ENCODE measurements at places on chromosomes 7 and 10. TPM values are rescaled to one million over a fixed set of nuclear protein-coding genes. Genes with fewer than 3 reads are reported as not detected.

FGFBP3 gene
- total RNA-seq = 2.7 TPM

EBF3 gene
- total RNA-seq = not detected

ANXA8 gene
- not detected for total RNA-seq

COL17A1 gene
- 0.15 TPM for total RNA-seq

ACTL6B gene
- total RNA-seq = not detected

MUC3A gene
- not detected for total RNA-seq

CUZD1 gene
- total RNA-seq = 1.1 TPM

HTR5A gene
- not detected for total RNA-seq

SLC16A12 gene
- not detected for total RNA-seq

KEL gene
- 2.2 TPM for total RNA-seq

GPR26 gene
- not detected for total RNA-seq

LRIT1 gene
- not detected for total RNA-seq

SEMA3D gene
- not detected for total RNA-seq

BHLHA15 gene
- 4.3 TPM for total RNA-seq

NANOS1 gene
- 7.5 TPM for total RNA-seq

OGDHL gene
- 0.23 TPM for total RNA-seq

TEX47 gene
- total RNA-seq = not detected

RBP3 gene
- total RNA-seq = not detected

LARP4B gene
- 143 TPM for total RNA-seq

MMRN2 gene
- not detected for total RNA-seq

NEUROD6 gene
- not detected for total RNA-seq

SPDYE16 gene
- 0.21 TPM for total RNA-seq

ANKRD7 gene
- total RNA-seq = 2.3 TPM

MUC12 gene
- total RNA-seq = not detected

ZNF33A gene
- total RNA-seq = 40.2 TPM

CYREN gene
- total RNA-seq = 81.9 TPM

NEURL1 gene
- not detected for total RNA-seq

KLF14 gene
- not detected for total RNA-seq

AS3MT gene
- not detected for total RNA-seq

PLEKHS1 gene
- total RNA-seq = not detected

PAX4 gene
- total RNA-seq = not detected

LIPF gene
- not detected for total RNA-seq

STEAP1B gene
- 2.1 TPM for total RNA-seq

EIF5AL1 gene
- 1.5 TPM for total RNA-seq

TAS2R41 gene
- not detected for total RNA-seq

AKR1B1 gene
- total RNA-seq = 162 TPM

MOGAT3 gene
- total RNA-seq = not detected

PDZD7 gene
- total RNA-seq = 1.8 TPM

ADAM22 gene
- total RNA-seq = 14.6 TPM

UPK3BL1 gene
- total RNA-seq = 26.6 TPM

SOSTDC1 gene
- not detected for total RNA-seq

SPDYE8 gene
- not detected for total RNA-seq

RGR gene
- not detected for total RNA-seq

DENND2A gene
- not detected for total RNA-seq

ITGA8 gene
- total RNA-seq = not detected

ADCYAP1R1 gene
- not detected for total RNA-seq

PDE6C gene
- not detected for total RNA-seq

Data from OCI-LY7 (cell line).